ENCODE measurements at places on chromosomes 12 and 14.

DNA sequence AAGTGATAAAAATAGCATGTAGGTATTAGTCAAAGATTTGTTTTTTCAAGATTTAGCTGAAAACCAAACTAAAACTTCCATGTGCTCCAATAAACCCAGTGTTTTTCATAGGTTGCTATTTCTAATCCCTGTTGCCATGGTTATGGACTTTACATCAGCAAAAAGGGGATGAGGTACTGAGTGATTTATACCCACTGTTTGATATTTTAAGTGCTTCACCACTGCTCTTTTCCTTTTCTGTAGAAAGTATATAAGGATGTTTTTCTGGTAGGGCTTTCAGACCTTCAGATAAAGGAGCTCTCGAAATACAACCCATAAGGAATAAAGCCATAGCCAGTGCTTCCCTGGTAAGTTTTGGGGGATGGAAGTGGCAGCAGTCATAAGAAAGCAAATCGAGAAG lies at the start of gene OTOGL:
Gene OTOGL, plus strand, starts transcription at position 279 of the 400 bp plus-strand sequence. CDS start 109,895 bp downstream, outside the sequence.
- DNase-seq, result no peak

DNA sequence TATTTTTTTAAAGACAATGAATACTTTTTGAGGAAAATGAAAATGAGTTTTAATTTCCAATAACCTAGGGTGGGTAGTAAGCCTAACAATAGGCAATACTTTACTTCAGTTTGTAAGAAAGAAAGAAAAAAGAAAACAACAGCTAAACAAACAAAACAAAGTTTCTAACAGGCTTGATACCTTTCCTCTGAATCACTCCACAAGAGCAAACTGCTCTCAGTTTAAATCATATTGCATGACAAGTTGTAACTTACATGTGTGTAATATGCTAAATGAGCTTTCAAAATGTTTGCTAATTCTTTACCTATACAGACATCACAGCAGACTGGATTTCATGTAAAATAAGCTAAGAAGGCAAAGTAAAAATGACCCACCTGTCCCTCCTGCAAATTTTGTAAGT lies 6.7 kb upstream of the LMO3 start:
- no peak for DNase-seq

GRCh38 chr12:93957870-93958269 lies 190.5 kb upstream of the PLXNC1 start:
- DNase-seq, result no peak

DNA sequence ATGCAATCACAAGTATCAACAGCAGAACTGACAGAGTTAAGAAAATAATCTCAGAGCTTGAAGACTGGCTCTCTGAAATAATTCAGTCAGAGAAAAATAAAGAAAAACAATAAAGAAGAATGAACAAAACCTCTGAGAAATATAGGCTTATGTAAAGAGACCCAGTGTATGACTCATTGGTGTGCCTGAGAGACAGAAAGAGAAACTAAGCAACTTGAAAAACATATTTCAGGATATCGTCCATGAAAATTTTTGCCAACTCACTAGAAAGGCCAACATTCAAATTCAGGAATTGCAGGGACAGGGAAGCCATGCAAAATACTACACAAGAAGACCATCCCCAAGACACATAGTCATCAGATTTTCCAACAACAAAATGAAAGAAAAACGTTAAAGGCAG lies 56.2 kb downstream of the APOBEC1 start:
- no peak for DNase-seq

GRCh38 chr14:37143475-37143874 lies 28.9 kb downstream of the SLC25A21 start:
- DNase-seq, result no peak

- no peak for DNase-seq
Measured at GRCh38 chr14:65476273-65476941, 63.9 kb downstream of the FUT8 start.

DNA sequence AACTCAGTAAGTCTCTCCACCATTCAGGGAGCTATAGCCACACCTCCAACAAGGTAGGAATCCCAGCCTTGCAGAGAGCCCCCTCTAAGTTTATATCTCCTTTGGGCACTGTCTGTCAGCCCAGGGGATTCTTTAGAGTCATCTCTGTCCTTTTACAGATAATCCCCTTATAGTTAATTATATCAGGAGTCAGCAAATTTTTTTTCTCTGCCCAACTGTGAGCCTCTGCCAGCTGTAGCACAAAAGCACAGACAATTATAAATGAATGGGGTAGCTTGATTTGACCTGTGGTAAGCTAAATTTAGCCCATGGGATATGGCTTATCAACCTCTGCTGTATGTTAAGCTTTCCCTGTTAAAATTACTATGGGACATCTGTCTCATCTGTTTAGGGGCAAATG lies 8.3 kb downstream of the CEP128 start:
- no peak for DNase-seq

GRCh38 chr14:103858063-103858781 lies 10.8 kb upstream of the PPP1R13B start:
- DNase-seq, result no peak

GRCh38 chr14:39860596-39861228 lies 428.5 kb upstream of the FBXO33 start:
- DNase-seq, result no peak

DNA sequence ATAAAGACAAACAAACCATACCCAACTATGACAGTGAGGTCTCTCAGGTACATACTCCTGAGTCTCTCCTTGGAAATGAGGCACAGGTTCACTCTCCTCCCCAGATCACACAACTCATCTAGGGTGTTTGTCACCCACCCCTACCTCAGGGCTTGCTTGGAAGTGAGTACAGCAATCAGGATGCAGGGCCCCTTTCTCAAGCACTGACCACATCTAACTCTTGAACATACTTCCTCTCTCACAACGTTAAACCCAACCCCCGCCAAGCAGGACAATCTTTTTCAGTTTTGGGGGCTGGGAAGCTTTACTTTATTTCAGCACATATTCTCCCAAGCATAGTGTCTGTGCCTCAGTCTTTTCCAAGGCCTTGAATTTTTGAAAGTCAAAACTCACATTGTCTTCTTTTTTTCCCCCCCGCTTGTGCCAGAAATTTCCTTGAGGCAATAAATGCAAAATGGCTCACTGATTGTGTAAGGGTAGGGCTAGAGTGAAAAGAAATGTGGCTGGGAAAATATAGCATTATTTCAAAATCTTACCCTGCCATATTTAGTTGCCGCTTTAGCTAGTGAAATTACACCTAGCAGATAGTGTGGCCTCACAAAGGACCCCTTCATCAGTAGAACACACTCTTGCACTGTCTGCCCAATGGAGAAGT lies 2.4 kb upstream of the GPR65 start:
- DNase-seq, result no peak

- peak; percentile 60 for DNase-seq
Measured at GRCh38 chr12:124720681-124721500, 142.8 kb downstream of the SCARB1 start.

DNA sequence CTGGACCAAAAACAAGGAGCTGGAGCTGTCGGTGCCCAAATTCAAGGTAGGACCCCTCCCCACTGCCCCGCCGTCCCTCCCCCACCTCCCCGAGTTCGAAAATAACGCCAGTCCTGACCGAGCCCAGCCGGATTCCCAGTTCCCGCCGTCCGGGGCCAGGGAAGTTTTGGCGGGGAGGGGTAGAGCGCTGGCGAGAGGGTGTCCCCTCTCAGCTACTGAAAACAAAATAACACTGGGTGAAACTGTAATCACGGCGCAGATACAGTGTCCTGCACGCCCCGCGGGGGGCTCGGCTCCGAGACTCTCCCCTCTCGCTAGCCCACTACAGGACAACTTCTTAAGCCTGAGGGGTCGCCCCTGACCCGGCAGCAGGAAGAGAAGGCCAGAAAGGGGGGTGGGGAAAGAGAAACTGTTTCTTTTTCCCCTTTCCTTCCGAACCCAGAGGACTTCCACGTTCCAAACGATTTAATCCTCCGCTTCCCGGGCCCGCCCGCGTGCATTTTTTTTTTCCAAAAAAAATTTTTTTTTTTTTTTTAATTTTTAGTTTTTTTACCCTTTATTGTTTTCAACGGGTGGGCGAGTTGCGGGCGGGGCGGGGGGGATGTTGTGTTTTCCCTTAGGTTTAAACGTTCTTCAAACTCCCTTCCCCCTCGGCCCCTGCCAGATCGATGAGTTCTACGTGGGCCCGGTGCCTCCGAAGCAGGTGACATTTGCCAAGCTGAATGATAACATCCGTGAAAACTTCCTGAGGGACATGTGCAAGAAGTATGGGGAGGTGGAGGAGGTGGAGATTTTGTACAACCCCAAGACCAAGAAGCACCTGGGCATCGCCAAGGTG lies 1.6 kb downstream of the SETD1B start:
- no peak for DNase-seq

DNA sequence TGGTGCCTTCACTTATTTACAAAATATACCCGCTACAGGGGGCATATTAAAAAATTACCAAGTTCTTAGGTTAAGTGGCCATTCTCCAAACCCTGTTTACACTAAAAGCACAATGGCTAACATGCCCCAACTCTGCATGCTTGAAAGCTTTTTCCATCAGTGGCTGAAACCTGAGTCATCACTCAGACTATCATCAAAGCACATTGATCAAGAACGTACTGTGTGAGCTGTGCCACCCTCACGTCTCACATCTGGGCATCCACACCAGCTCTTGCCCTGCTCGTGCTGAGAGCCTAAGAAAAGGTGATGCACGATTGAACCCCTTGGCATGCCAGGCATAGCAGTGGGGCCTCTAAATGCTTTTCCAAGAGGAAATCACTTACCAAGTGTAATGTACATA lies 13.2 kb downstream of the AQP6 start:
- no peak for DNase-seq

GRCh38 chr12:100402763-100403162 lies 45.9 kb downstream of the SLC17A8 start:
- no peak for DNase-seq

DNA sequence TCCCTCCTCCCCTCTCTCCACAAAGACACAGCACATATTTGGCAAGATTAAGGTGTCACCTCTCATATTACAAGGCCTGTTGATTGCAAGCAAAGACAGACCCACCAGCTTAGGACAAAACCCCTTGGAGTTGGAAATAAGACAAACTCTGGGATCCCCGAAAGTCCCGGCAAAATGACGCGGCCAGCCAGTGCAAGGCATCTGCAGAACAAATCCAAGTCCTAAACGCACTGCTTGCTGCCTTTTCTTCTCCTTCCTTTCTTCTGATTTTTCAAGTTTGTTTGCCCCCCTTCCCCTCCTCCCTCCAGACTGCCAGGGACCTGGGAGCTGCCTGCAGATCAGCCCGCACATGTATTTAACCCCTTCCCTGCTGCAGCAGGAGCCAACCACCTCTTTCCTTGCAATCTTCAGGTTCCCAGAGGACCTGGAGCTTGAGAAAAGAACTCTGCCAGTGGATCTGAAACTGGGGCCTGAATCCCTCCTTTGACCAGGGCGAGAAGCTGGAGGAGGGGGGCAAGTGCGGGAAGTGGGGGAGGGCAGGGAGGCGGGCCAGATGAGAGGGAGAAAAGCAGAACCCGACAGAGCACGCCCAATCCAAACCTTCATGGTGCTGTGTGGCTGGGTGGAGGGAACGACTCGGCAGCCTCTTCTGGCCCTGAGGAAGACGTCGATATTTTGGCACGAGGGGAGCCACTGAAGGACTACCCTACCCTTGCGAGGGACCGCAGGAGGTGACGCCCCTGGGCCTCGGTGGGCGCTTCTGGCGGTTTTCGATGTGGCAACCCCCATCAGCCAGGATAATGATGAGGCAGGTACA lies 2.0 kb upstream of the NTF3 start:
- no peak for DNase-seq

GRCh38 chr14:72609205-72609916 lies 284.5 kb downstream of the DPF3 start:
- no peak for DNase-seq

GRCh38 chr12:58502841-58503240 lies 417.5 kb downstream of the LRIG3 start:
- no peak for DNase-seq

GRCh38 chr14:74085828-74086227 lies 1.1 kb downstream of the LIN52 start:
- no peak for DNase-seq

DNA sequence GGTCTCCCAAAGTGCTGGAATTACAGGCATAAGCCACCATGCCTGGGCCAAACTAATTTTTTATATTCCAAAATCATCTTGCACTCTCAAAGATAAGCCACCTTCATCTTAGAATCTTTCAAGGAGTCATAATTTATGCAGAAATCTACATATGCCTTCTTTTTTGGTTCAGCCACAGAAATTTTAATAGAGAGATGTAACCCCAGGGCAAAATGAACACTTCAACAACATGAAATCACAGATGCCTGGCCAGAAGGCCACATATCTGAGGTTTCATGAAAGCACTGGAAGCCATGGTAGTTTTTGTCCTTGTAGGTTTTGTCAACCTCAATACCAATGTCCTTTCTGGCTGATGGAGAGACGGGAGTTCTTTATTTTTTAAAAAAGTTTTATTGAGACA lies 9.8 kb downstream of the SUPT16H start:
- no peak for DNase-seq

GRCh38 chr12:121669521-121669900 lies at the start of gene MORN3:
MORN3 (minus strand) TSS chr12:121669654; CDS start chr12:121669483, 171 bp downstream.
- DNase-seq, result no peak

GRCh38 chr12:51401900-51402299 lies 10.7 kb upstream of the GALNT6 start:
- no peak for DNase-seq

DNA sequence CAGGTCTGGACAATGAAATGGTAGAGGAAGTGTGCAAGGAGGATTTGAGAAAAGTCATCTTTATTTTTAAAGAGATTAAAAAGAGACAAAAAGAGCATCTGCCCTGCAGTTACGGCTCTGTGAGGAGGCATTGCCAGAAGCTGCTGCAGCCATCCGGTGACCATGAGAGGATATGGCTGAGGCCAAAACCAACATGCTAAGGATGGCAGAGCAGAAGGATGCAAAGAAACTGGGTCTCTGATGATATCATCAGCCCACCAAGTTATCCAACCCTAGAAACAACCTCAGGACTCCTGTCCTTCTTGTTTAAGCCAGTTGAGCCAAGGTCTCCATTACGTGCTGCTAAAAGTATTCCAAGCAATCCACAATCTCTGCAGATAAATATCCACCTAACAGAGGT lies 48.0 kb upstream of the CCND2 start:
- DNase-seq, result no peak
